GM12878 (cell line): ENCODE measurements at places on chromosomes 12 and 14. TPM values are rescaled to one million over a fixed set of nuclear protein-coding genes. Genes with fewer than 3 reads are reported as not detected.
A peak's percentile ranks its signal among the peaks of the same experiment; 100 is the strongest.

GRCh38 chr14:54301359-54301758, 95.4 kb upstream of the CDKN3 start:
- H3K4me3 ChIP-seq: no peak overlapping the region
- no peak for DNase-seq
- H3K4me1 ChIP-seq: no peaks in the 10 kb centered on the region
- no peaks in the 10 kb centered on the region for H3K36me3 ChIP-seq

GRCh38 chr12:108333898-108334699, 5.0 kb downstream of the CMKLR1 start:
- H3K27ac ChIP-seq: peak overlapping the region; percentile 84
- H3K27me3 ChIP-seq: no peaks in the 10 kb centered on the region
- no peaks in the 10 kb centered on the region for H3K36me3 ChIP-seq

- no peak for DNase-seq
- no peak overlapping the region for H3K27ac ChIP-seq
- no peak overlapping the region for H3K4me3 ChIP-seq
- H3K36me3 ChIP-seq: no peaks in the 10 kb centered on the region
Measured at GRCh38 chr12:14841761-14842160, 1.6 kb downstream of the ART4 start.

DNA sequence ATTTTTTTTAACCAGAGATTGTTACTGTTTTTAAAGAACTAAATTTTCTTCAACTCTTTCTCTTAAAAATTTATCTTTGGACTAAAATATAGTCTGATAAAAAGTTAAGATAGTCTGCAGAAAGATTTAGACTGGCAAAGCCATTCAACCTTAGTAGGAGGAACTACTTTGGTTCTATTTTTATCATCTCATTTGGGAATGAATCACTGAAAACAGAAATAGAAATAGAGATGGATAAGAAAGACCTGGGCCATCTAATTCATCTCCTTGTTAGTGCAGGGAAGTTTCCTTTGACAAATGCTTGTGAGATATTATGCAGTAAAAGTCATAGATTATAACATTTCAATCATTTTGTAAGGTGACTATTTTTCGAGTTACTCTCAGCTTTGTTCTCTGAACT, 263.2 kb upstream of the NPAS3 start:
- H3K36me3 ChIP-seq: no peaks in the 10 kb centered on the region
- H3K27ac ChIP-seq: no peak overlapping the region

Gene PPP2R3C
- total RNA-seq: 29.9 and 35.8 TPM in 2 replicates

DNA sequence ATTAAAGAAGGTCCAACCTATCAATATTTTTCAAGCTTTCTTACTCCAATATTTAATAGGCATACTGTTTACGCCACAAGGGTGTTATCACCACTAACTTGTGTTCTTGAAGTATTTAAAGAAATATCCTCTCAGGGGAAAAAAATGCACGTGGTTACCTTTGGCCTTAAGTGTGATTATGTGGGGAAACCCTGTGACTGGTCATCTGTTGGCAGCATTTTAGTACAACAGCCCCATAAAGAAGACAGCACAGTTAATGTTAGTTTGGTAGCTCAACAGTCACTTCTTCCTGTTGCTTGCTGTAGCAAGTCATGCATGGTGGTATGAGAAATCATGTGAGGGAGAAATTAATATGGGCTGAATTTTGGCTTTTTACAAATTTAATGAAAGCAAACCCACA, 1021.5 kb upstream of the TMEM132C start:
- H3K4me1 ChIP-seq: no peaks in the 10 kb centered on the region
- no peaks in the 10 kb centered on the region for H3K36me3 ChIP-seq
- no peak overlapping the region for H3K4me3 ChIP-seq
- H3K27ac ChIP-seq: no peak overlapping the region
- H3K27me3 ChIP-seq: no peaks in the 10 kb centered on the region

DNA sequence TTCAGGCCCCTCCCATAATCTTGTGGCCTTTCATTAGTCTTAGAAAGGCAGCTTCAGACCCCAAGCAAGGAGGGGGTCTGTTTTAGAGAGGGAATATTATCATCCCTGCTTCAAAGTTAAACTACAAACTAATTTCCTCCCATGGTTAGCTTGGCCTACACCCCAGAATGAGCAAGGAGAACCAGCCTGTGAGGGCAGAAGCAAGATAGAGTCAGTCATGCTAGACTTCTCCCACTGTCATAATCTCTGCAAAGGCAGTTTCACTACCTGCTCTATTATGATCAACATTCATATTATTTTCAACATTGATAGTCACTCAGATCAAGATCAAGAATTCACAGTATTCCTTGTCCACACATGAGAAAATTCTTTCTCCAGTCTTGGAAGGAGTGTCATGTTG, 105.1 kb downstream of the GXYLT1 start:
- H3K4me3 ChIP-seq: no peak overlapping the region
- no peak overlapping the region for H3K27ac ChIP-seq
- H3K27me3 ChIP-seq: no peaks in the 10 kb centered on the region; the same call in 1 of the 2 replicates
- H3K36me3 ChIP-seq: no peaks in the 10 kb centered on the region

- peaks cover 1% of the 10 kb centered on the region for H3K27me3 ChIP-seq
- H3K27ac ChIP-seq: no peak overlapping the region
- no peaks in the 10 kb centered on the region for H3K36me3 ChIP-seq
- H3K4me1 ChIP-seq: no peaks in the 10 kb centered on the region
- no peak for DNase-seq
Measured at GRCh38 chr12:55850893-55851292, 8.2 kb upstream of the MMP19 start.

- no peaks in the 10 kb centered on the region for H3K27me3 ChIP-seq
- H3K4me1 ChIP-seq: no peaks in the 10 kb centered on the region
- DNase-seq: no peak
- no peak overlapping the region for H3K27ac ChIP-seq
- no peak overlapping the region for H3K4me3 ChIP-seq
Measured at GRCh38 chr12:45327823-45328383, 112.0 kb downstream of the ANO6 start.

Gene LRTM2
- not detected in 2 replicates for total RNA-seq
